ENCODE measurements at places on chromosomes 12 and 14.
A peak's percentile ranks its signal among the peaks of the same experiment; 100 is the strongest.

GRCh38 chr14:60166142-60166541, 944 bp upstream of the DHRS7 start:
- DNase-seq, result peak; percentile 35

- DNase-seq, result peak; percentile 75
Observed at GRCh38 chr12:510071-510825, 50.5 kb downstream of the B4GALNT3 start.

DNA sequence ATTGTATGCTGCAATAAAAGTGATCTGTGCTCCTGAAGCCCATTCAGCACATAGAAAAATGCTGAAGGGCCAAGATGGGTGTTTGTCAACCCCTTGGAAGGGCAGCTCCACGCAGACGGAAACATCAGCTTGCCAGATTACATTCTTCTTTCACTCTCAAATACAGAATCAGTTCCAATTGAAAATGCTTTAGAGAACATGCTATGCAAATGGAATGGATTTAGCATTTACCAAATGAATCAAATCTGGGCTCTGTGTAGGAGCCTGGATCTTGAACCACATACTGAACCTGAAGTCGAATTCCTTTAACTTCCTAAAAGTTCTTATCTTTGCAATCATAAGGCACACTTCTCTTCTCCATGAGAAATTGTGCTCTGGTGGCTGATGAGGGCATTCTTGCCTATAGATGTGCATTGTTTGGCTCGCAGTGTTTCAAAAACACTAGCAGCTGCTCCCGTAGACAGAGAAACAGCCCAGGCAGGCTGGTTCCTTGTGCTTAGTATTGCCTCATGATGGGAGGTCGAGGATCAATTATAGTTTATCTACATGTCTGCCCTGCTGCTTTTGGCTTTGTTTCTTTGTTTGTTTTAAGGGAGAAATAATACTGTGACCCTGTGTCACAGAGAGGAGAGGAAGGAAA, 489.8 kb upstream of the FLRT2 start:
- DNase-seq, result no peak

GRCh38 chr12:24446287-24446686, 496.8 kb upstream of the SOX5 start:
- DNase-seq, result no peak

DNA sequence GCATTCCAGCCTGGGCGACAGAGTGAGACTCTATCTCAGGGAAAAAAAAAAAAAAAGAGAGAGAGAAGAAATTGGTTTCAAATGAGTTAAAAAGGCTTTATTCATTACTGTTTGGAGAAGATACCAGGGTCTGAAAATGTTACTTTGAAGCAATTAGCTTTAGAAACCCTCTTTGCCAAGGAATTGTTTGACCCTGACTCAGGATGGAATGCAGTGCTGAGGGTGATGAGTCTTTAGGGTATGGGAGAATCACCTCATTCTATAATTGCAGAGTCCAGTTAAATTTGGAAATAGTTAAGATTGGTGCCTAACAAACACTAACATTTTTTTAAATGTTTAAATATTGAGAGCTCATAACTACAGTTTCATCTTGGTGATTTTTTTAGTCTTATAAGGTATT, 13.3 kb downstream of the RAP1B start:
- DNase-seq, result no peak

DNA sequence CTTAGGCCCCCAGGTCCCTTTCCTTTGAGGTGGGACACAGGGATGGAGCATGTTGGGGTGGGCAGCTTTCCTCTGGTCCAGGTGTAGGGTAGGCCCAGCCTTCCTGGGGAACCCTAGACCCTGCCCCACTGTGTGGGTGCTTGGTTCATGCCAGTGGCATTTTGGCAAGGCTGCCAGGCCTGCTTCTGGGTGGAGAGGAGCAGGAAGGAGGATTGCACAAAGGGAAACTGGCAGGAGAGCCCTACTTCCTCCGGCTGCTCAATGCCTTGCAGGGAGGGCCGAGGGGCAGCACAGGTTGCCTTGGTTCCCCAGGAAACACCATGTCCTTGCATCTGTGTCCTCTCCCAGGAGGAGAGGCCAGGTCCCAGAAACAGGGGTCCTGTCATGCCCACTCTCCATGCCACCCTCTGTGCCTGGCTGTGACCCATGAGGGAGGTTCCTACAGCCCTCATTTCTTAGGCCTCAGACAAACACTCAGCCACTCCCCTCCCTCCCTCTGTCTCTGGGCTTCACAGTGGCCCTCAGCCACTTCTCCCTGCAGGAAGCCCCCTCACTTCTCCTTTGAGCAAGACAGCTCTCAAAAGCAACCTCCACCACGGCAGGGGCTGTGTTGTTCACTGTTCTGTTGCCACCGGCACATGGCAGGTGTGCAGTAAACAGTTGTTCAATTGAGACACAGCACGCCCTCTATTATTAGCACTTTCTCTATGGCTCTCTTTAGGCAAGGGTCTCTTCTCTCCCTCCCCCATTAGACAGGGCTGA, 6.8 kb upstream of the KRT80 start:
- no peak for DNase-seq

DNA sequence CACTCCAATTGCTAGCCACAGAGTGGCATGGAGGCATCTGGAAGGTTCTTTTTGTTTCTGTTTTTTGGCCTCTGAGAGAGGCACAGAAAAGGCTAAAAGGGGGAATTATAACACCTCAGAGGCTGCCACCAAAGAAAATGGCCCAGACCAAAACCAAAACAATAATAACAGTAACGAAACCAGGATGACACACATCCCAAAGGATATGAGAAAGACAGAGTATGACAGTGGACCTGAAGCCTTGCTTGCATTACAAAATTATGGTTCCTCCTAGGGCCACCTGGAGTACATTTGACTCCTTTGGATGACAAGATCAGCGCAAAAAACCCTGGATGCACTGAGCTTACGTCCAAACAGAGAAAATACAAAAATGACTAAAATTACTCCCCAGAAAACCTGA, 152.7 kb downstream of the AEBP2 start:
- DNase-seq, result no peak

DNA sequence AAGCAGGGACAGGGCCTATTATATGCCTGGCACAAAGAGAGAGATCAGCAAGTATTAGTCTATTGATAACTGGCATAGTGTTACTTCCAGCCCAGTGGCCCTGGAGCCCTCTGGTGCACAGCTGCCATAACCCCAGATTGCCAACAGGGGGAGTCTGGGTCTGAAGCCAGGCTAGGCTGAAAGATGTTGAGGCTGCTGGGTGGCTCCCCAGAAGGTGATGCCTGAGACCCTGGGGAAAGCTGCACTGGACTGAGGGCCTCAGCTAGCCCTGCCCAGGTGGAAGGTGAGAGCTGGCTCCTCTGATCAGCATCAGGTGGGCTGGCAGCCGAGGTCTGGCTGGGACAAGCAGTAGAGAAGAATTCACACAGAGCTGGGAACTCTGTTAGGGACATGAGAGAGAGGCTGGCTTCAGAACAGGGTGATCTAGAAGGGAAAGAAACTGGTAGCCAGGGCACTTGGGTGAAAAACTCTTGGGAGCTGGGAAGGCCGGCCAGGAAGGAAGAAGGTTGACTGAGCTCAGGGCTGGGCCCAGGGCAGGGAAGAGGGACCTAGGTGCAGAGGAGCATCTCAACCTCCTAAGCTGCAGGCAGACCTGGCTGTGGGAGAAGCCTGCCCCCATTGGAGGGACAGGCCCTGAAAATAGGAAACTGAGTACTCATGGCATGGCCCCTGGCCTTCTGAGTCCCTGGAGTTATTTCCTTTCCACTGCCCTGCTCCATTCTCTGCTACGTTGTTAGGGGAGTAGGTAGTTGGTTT, 3.9 kb downstream of the GZMH start:
- no peak for DNase-seq

Data from globus pallidus (tissue), 1 donor.